ENCODE measurements at places on chromosomes 5 and 9. TPM values are rescaled to one million over a fixed set of nuclear protein-coding genes. Genes with fewer than 3 reads are reported as not detected.

The ADAMTSL1 gene
- polyA plus RNA-seq = 0.10 TPM

DNA sequence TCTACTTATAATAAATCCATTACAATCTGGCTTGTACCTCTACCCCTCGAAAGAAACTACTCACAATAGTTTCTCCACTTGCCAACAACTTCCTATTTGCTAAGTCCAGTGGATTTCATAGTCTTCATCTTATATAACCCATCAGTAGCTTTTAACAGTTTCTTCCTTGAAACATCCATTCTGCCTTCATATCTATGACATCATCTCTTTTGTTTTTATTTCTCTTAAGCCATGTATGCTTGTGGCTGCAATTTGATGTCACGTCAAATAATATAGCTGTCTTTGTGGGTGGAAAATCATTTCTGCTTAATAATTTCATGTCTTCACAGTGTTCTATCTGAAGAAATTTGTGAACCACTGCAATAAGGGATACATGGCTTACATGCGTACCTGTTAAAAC, 77.5 kb upstream of the GRHPR start:
- DNase-seq = no peak

- peak; percentile 66 for DNase-seq
These were observed 228.0 kb downstream of the DCP2 start for GRCh38 chr5:113204525-113205161.

DNA sequence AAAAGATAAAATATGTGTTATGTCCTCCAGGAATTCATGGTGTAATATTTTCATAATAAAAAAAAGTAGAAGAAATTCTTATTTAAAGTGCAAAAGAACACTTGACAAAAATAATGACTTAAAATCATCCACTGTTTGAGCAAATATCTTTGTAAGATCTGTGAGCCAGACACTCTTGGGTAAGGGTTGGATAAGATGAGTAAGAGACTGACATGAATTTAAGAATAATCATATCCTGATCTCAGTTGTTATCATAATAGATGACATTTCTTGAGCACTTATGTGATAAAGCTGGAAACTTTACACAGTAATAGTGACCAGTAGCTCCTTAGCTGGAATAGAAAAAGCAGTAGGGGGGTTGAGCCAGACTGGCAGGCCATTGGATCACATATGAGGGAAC, 40.0 kb upstream of the ADRB2 start:
- DNase-seq = no peak

The CCNH gene
- polyA plus RNA-seq = 34.3 TPM

DNA sequence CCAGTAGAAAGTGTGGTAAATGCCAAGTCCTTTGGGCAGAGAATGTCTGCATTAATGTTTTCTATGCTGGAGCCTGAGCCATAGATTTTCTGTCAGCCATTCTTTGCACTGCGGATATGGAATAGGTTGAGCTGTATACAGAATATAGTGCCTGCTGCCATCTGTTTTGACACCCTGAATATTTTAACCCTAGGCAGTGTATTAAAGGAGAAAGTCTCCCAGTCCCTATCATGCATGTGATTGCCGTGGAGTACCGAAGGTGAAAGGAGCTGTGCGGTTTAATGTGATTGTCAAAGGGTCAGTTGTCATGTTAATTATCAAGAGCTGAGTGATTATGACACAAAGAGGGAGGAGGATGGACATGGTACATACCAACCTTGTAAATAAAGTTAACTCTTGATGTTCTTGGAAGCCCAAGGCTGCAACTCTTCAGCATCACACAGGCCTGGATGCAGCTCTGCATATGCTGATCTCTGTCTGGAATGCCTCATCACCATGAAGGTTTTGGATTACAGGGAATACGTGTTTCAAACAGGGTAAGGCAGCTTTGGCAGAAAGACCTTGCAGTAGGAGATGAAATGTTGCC, 247.1 kb upstream of the ELAVL2 start:
- no peak for DNase-seq

- DNase-seq = no peak
These were observed 111.3 kb upstream of the ALDH1B1 start for GRCh38 chr9:38281196-38281595.

DNA sequence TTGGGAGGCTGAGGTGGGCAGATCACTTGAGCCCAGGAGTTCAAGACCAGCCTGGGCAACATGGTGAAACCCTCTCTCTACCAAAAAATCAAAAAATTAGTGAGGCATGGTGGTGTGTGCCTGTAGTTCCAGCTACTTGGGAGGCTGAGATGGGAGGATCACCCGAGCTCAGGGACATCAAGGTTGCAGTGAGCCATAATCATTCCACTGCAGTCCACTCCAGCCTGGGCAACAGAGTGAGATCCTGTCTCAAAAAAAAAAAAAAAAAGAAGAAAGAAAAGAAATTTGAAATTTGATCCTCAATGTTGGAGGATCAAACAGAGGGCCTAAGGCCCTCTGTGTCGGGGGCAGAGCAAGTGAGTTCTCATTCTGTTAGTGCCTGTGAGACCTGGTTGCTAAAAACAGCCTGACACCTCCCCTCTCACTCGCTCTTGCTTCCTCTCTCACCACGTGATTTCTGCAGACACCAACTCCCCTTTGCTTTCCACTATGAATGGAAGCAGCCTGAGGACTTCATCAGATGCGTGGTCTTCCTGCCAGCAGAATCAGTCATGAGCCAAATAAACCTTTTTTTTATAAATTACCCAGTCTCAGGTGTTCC, 8.4 kb upstream of the GOLPH3 start:
- DNase-seq = no peak

DNA sequence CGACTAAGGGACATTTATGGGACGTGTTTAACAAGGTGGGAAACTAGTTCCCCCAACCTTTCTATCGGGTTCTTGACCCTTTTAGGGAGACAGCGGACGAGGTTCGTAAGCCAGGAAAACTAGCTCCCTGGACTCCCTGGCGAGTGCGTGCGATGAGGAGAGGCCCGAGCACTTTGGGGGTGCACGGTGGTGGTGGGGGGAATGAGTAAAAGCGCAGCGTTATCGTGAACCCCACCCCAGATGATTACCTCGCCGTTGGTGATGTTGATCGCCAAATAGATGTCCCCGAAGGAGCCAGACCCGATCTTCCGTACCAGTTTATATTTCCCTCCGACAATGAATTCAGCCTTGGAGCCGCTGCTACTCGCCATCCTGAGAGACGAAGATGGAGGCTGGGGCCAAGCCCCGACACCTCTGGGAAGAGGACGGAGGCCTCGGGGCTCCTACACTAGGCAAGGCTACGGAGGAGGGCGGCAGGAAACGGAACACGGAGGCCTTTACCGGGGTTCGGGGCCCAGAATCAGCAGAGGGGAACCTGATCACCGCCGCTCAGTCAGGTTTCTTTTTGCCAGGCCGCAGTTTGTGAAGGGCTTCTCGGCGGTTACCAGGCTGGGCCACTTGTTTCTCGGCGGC, 529 bp downstream of the CSNK1A1 start:
- DNase-seq = no peak

The SLC6A19 gene
- not detected for polyA plus RNA-seq

DNA sequence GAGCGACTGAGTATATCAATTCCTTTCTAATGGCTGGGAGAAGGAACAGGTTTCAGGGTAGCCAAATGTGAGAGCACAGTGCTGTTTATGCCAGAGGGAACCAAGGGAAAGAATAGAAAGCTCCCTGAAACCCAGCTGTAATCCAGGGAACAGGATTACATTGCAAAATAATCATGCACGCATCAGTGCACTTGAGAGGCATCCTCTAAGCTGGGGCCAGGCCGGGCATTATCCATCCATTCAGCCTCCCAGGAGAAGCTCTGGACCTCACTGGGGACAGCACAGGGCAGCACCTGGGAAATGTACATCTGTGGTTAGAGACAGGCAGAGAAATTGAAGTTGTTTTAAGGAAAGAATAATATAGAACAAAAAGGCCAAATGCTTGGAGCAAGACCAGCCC, 72.7 kb downstream of the MTRR start:
- DNase-seq = no peak

The TMC1 gene
- polyA plus RNA-seq = 0.05 TPM

The CCDC180 gene
- polyA plus RNA-seq = 0.79 TPM
